ENCODE measurements at places on chromosomes 13 and 19.

DNA sequence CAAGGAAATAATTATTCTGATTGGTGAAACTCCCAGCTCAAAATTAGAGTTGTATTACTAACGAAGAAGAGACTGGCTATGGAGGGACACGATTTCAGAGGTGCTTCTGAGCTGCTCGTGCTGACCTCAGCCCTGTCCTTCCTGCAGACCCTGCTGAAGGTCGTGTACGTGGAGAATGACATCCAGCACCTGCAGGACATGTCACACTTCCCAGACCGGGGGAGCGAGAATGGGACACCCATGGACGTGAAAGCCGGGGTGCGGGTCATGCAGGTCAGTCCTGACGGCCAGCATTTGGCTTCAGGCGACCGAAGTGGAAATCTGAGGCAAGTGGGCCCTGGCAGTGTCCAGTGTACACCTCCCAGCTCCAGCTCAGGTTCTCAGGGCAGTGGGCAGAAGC is 28.0 kb upstream of the OVOL3 start:
- no peaks in the 10 kb centered on the region for H3K27me3 ChIP-seq
- no peak overlapping the region for H3K4me3 ChIP-seq
- H3K36me3 ChIP-seq = peaks cover 61% of the 10 kb centered on the region
- no peak overlapping the region for H3K27ac ChIP-seq
- H3K4me1 ChIP-seq = no peaks in the 10 kb centered on the region

- H3K36me3 ChIP-seq = no peaks in the 10 kb centered on the region
- DNase-seq = no peak
- H3K27ac ChIP-seq = no peak overlapping the region
- no peak overlapping the region for H3K4me3 ChIP-seq
- no peaks in the 10 kb centered on the region for H3K4me1 ChIP-seq
These were observed 55.1 kb upstream of the CLDN10 start for GRCh38 chr13:95497381-95497807.

DNA sequence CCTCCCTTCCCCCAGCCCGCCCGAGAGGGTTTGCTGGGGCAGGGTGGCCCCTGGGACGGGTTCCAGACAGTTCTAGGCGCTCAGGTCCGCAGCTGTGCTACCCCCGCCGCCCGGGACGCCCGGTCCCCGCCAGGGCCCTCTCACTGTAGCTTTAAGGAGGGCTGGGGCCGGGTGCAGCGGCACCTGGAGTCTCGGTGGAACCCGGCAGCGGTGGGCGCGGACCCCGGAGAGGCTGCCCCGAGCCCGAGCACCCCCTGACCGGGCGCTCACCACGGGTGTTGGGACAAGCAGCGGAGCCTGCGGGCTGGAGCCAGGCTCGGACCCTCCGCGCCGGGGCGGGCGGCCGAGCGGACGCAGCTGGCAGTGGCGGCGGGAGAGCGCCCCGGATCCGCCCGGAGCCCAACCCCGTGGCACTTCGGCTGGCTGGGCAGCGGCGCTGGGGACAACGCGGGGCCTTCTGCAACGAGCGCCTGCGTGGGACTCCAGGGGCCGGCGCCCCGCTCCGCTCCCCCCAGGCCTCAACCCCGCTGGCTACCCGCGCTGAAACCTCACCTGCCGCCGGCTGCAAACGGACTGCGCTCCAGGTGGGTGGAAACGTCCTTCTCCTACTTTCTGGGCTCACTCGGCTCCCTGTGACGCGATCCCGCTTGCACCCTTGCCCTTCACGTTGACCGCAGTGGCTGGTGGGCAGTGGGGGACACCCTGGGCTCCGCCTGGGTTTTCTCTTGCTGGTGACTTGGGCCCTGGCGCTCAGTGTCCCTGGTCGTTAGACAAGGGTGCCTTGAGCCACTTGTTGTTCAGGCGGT is 81.1 kb downstream of the ZNF429 start:
- H3K27ac ChIP-seq = peak overlapping the region; percentile 57
- DNase-seq = peak; percentile 16
- peak overlapping the region; percentile 67 for H3K4me3 ChIP-seq
- no peaks in the 10 kb centered on the region for H3K27me3 ChIP-seq

DNA sequence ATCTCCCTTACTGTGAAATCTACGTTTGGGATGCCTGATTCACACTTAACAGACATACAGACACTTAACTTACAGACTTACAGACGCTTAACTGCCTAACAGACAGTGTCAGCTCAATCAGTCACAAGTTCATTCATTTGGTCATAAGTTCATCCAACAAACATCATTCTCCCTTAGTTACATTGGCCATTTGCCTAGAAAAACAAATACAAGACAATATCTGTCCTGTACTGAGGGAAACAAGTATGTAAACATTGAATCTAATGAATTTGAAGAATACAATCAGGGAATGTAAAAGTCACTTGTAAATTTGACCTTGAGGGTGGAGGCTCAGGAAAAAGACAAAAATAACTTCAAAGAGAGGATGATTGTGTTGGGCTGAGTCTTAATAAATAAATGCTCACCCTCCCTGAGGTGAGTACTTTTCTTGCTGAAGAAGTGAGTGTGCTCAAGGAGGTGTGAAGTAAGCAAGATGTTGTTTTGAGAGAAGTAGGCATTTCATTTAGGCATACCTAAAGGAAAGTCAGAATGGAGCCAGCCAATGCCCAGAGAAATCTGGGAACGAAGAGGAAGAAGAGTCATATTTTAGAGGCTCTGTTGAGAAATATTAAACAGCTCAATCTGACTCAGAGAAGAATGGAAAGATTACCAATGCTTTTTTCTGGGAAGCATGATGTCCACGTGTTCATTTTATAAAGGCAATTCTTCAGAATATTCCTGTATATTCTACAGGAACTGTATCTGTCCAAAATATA is 958.4 kb upstream of the SLC10A2 start:
- no peaks in the 10 kb centered on the region for H3K27me3 ChIP-seq
- H3K4me3 ChIP-seq = no peak overlapping the region
- no peak for DNase-seq
- no peak overlapping the region for H3K27ac ChIP-seq

DNA sequence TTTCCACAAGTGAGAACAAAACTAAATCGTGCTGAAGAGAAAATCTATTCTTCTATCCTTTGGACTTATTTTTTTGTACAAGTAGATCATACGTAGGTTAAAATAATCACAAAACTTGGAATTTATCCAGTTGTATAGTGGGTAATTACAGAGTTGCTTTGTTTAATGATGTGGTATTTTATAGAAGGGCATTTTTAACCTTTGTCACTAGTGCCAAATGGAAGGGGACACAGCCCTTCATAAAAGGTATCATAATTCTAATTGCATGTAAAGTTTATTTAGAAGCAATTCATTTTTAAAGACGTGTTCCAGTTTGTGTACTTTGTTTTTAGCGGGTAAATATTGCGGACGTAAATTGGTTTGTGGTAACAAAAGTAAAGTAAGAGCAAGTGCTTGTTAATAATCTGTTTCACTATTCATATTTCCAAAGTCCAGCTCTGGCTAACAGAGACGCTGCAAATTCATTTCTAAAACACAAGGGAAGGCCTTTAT is 99.5 kb downstream of the ERCC5 start:
- DNase-seq = no peak
- no peaks in the 10 kb centered on the region for H3K36me3 ChIP-seq
- H3K4me1 ChIP-seq = no peaks in the 10 kb centered on the region
- H3K27ac ChIP-seq = no peak overlapping the region
- H3K4me3 ChIP-seq = no peak overlapping the region
- H3K27me3 ChIP-seq = no peaks in the 10 kb centered on the region

GRCh38 chr19:46328079-46328478 is 18.8 kb upstream of the PPP5C start:
- H3K27ac ChIP-seq = no peak overlapping the region
- H3K4me3 ChIP-seq = no peak overlapping the region
- DNase-seq = no peak
- H3K4me1 ChIP-seq = no peaks in the 10 kb centered on the region

DNA sequence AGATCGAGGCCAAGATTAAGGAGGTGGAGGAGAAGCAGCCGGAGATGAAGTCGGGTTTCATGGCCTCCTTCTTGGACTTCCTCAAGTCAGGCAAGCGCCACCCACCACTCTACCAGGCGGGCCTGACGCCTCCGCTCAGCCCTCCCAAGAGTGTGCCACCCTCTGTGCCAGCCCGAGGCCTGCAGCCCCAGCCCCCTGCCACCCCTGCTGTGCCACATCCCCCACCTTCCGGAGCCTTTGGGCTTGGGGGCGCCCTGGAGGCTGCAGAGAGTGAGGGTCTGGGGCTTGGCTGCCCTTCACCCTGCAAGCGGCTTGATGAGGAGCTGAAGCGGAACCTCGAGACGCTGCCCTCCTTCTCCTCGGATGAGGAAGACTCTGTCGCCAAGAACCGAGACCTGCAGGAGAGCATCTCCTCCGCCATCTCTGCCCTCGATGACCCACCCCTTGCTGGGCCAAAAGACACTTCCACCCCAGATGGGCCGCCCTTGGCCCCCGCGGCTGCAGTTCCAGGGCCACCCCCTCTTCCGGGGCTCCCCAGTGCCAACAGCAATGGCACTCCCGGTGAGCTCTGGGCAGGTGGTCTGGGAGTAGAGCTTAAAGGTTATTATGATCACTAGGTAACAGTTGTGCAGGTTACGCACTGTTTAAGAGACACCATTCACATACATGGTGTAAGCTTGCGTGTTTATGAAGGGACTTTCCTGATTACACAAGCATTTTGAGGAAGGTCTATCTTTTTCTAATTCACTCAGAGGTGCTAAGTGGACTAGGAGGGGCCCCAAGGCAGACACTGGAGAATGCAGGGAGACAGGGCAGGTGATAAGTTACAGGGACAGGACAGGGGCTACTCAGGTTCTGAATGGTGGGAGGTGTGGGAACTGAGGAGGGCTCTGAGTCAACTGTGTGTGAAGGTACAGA is 8.7 kb downstream of the PRR12 start:
- H3K4me1 ChIP-seq = peaks cover 6% of the 10 kb centered on the region
- peak overlapping the region; percentile 25 for H3K27ac ChIP-seq
- DNase-seq = no peak
- no peak overlapping the region for H3K4me3 ChIP-seq

DNA sequence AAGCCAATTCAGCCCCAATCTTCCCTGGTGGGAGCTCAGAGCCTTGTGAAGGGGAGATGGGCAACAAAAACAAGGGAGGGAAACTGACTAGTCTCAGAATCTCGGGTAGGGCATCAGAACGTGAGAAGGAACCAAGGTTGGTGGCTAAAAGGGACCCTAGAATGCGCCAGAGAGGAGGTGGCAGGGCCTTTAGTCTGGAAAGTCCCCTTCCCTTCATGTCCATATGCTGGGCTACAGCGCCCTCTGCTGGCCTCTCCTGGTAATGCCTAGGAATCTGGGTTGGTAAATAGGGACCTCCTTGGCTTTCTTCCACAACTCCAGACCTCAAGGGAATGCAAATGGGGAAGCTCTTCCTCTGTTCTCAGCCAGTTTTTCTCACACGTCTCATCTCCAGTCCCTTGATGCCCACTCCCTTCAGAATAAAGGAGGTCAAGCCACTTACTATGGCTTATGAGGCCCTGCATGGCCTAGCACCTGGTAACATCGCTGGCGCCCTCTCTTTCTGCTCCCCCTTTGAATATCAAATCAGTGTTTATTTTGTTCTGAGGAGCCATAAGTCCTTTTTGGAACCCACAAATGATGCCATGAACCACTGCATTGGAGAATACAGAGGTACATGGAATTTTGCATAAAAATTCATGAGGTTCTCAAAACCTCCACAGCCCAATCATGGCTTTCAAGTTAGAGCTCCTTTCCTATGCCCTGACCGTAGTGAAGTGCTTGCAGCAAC is 1.4 kb upstream of the CCDC97 start:
- H3K27ac ChIP-seq = peak overlapping the region; percentile 99
- H3K4me3 ChIP-seq = peak overlapping the region; percentile 94
- peaks cover 62% of the 10 kb centered on the region for H3K36me3 ChIP-seq
- peaks cover 87% of the 10 kb centered on the region for H3K4me1 ChIP-seq

DNA sequence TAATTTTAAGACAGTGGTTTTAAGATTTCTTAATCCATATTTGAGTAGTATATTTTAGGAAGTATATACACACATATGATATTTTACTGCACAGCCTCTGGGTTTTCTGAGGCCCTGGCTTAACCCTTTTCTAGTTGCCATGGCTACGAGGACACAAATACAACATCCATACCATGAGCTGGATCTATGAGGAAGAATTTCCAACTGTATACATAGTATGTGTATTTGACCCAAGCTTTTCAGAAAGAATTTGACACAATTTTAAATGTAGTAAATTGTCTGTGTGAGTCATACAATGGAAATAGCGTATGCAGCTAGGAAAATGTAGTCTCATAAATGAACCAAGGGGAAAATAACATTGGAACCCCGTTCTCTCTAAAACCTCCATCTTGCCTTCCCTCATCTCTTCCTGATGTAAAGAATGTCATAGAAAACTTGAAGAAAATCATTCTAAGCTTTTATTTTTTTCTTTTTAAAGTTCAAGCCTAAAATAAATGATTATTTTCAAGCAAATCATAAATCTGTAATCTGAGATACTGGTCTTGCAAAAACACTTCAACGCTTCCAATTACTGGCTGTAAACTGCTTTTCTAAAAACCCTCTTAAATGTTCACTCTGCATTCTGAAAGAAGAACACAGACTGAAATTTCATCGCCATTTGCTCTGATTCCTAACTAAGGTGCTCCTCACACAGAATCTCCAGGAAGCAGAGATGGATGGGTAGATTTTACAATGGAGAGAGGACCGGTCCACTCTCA is 172.4 kb downstream of the LACC1 start:
- DNase-seq = no peak
- peaks cover 6% of the 10 kb centered on the region for H3K4me1 ChIP-seq
- H3K27ac ChIP-seq = no peak overlapping the region
- no peak overlapping the region for H3K4me3 ChIP-seq
- no peaks in the 10 kb centered on the region for H3K36me3 ChIP-seq

- no peaks in the 10 kb centered on the region for H3K27me3 ChIP-seq
- H3K4me3 ChIP-seq = no peak overlapping the region
- H3K36me3 ChIP-seq = no peaks in the 10 kb centered on the region
These were observed 9.6 kb upstream of the ZNRF4 start for GRCh38 chr19:5445561-5446055.

DNA sequence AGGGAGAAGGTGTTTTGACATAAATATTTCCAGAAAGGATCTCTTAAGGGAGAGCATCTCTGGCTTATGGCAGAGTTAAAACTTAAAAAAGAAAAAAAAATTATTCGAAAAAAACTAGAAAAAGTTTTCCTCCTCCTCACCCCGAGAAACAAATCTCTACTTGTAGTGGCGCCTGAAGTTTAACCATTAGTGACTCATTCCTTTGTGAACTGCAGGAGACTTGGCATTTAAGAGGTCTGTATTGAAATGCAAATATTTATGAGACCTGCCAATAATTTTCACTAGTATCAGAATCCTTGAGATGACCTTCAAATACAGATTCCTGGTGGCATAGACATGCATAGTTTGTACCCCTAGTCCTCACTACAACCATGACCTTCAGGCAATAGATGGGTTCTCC is 64.9 kb upstream of the MED4 start:
- no peaks in the 10 kb centered on the region for H3K27me3 ChIP-seq
- H3K27ac ChIP-seq = no peak overlapping the region
- no peak for DNase-seq
- H3K4me1 ChIP-seq = peaks cover 44% of the 10 kb centered on the region

GRCh38 chr13:90709319-90709718 is 638.2 kb upstream of the MIR17HG start:
- no peaks in the 10 kb centered on the region for H3K4me1 ChIP-seq
- H3K27ac ChIP-seq = no peak overlapping the region
- no peak for DNase-seq
